ENCODE measurements at places on chromosomes 6 and 20. TPM values are rescaled to one million over a fixed set of nuclear protein-coding genes. Genes with fewer than 3 reads are reported as not detected.

The MKKS gene
- 10.6 TPM for total RNA-seq

GRCh38 chr20:48544402-48545339 lies 283.1 kb downstream of the PREX1 start:
- H3K4me3 ChIP-seq = no peak overlapping the region
- H3K36me3 ChIP-seq = peaks cover 2% of the 10 kb centered on the region
- H3K27me3 ChIP-seq = no peaks in the 10 kb centered on the region
- no peak for DNase-seq
- no peak overlapping the region for H3K27ac ChIP-seq

GRCh38 chr6:16669227-16669626 lies 92.0 kb downstream of the ATXN1 start:
- H3K27ac ChIP-seq = no peak overlapping the region
- no peaks in the 10 kb centered on the region for H3K27me3 ChIP-seq

- H3K27ac ChIP-seq = no peak overlapping the region
- no peak overlapping the region for H3K4me3 ChIP-seq
- no peaks in the 10 kb centered on the region for H3K4me1 ChIP-seq
Observed at GRCh38 chr20:8874437-8874836, 194.4 kb upstream of the PLCB4 start.

GRCh38 chr6:23179994-23180393 lies 610.6 kb downstream of the HDGFL1 start:
- H3K36me3 ChIP-seq = no peaks in the 10 kb centered on the region
- no peak overlapping the region for H3K27ac ChIP-seq
- DNase-seq = no peak

Data from H9 (cell line).